ENCODE measurements at places on chromosomes 7 and 10.

GRCh38 chr7:100975371-100975821 is 6.0 kb downstream of the MUC12 start:
- no peak for DNase-seq

GRCh38 chr10:64708884-64709681 is 1187.9 kb downstream of the REEP3 start:
- DNase-seq: no peak

DNA sequence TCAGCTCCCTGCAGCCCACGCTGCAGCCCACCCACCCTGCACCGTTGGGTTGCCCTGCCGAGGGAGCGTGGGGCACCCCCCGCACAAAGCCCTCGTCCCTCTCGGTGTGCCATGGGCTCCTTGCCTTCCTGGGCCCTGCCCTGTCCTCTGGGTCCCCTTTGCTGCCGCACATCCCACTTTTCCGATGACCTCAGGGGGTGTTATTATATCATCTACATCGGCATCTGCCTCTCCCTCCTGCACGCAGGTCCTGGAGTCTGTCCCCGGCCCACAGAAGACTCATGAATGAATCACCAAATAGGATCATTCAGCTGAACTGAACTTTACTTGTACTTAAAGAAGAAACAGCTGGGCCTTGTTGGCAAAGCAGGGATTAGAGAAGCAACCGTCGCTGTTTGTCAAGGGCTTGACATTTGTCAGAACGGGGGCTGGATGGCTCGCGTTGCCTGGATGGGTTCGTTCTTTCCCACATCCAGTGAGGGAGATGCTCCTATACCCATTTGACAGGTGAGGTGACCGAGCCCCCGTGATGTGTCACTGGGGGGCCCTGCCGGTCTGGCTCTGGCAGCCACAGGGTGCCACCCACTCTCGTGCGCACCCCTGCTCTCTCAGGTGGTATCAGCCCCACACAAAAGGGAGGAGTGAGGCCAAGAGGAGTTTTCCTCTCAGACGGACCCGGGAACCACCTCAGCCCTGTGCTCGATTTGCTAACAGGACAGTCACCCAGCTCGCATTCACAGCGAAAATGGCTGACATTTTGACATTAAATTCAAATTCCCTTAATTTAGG is 58.6 kb upstream of the EBF3 start:
- no peak for DNase-seq

DNA sequence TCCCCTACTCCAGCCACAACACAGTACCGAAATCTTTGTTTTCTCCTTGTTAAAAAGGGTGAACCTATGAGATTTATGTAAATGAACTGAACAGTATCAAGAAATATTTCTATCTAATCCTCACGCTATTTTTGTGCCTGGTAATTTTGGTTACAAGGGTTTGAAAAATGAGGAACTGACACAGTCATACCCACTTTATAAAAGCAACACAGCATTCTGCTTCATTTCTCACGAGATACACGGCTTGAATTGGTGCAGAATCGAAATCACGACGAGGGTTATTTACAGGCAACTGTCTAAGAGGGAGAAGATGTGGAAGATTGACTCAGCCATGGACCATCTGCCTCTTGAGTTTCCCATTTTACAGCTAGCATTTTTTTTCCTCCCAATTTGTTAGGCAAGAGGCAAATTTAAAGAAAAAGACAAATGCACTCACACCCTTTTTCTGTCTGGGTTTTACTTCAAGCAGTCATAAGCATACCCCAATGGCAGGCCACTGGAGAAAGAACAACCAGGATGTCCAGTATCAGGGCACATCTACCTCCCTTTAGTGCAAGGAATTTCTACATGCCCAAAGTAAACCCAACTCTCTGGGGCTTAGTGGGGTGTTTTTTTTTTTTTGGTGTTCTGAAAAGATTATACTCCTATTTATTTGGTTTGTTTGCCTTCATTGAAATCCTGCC is 108.1 kb downstream of the ITGB8 start:
- DNase-seq: no peak
